Activated gamma-delta T cell treated with anti-CD3 and anti-CD28 coated beads, Interleukin-2, amount 50 U/mL, for 16 hours (primary cell): ENCODE measurements at places on chromosomes 3 and 15.

DNA sequence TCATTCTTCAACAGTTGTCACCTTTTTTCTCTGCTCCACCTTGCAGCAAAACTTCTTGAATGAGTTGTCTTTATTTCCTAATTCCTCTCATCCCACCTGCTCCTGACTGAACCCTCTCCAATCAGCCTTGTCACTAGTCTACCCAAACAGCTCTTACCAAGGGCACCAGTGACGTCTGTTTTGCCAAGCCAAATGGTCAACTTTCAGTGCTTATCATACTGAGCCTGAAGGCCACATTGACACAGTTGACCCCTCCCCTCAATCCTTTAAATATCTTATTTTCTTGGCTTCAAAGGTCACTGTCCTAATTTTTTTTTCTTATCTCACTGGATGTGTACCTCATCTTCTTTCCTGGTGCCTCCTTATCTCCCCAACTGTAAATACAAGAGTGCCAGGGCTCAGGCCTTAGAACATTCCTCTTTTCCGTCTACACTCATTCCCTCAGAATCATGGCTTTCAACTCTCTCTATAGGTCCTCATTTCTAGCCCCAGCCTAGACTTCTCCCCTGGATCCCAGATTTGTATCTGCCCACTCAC is 43.2 kb downstream of the CMTM8 start:
- DNase-seq: no peak

DNA sequence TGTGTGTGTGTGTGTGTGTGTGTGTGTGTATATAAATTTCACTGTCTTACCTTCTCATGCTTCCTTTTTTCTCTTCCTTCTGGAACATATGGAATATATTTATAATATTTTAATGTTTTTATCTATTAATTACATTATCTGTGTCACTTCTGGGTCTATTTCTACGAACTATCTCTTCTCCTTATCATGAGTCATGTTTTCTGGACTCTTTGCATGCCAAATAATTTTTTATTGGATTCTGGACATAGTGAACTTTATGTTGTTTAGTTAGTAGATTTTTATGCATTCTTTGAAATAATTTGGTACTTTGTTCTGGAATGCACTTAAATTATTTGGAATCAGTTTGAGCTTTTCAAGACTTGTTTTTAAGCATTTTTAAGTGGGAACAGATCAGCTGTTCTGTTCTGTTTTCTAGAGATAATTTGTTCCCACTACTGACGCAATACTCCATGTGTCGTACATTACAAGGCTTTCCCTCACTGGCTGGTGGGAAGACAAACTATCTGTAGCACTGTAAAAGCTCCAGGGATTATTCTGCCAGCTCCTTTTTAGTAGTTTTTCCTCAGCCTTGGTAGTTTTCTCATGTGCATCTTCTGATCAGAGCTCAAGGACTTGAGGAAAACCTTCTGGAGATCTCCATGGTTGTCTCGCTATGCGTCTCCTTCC is 302.0 kb downstream of the CLSTN2 start:
- DNase-seq: no peak

- no peak for DNase-seq
Measured at GRCh38 chr3:158845765-158846350, 44.0 kb downstream of the MFSD1 start.

DNA sequence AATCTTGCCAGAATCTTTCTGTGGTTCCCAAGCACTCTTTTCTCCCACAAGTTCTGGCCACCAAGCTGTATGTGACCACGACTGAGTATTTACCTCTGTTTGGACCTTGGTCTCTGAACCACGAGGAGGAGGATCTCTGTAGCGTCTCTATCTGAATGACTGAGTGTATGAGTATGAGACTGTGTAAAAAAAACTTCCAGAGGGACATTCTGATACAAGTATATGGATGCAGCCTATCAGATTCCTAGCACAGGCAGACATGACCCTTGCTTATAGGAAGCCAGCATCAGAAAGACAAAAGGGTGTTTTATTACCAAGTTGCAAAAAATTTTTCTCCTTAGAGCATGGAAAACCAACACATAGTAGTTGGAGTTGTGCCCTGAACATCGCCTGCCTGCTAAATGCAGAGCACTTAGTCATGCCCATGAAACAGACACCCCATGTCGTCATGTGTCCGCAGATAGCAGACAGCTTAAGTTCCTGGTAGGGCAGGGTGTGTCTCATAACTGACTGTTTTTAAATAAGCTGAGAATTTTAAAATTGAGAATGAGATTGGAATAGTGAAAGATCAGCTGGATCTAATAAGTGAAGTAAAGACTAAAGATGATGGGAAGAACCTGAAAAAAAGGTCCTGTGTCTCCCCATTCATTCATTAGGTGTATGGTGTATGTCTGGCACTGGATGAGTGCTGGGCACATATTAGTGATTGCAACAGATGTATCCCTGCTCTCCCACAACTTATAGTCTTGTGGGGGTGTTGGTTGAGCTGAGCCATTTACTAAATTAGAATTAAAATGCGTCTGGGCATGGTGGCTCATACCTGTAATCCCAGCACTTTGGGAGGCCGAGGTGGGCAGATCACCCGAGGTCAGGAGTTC is 30.9 kb downstream of the DAG1 start:
- no peak for DNase-seq

DNA sequence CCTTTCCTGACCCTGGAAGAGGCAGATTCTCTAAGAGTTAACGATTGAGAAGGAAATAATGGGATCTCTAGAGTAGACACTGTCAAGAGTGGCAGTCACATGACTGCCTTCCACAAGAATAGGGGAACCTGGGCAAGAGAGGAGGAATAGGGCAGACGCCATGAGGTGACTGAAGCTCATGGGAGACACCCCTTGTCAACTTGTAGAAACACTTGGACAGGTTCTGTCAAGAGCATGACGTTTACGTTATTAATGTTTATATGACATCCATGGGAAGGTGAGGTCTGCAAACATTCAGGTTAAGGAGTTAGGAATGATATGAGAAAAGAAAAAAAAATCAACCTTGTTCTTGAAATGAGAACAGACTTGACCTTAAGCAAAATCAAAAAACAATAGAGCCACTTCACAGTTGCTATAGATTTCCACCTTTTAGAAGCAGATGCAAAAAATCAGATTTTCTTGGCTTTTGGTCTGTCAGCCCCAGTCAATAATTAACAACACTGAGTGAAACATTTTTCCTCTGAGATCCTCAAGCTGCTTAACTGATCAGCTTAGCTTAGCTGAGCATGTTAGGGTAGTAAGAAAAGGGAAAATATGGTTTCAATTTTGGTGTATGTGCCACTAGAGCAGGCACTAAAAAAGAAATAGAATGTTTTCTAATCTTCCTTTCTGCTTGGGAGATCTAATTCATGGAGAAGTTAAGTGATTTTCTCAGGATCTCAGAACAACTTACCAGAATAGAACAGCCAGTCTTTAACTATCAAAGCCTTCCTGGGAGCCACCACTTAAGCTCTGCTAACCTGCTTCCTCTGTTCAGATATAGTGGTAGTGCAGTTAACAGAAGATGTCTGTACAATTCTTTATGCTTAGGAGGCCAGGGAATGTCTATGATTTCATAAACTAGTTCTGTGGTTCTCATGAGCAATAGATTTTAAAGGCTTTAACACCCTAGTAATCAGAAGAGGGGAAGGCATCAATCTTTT is 116.9 kb downstream of the B3GALNT1 start:
- DNase-seq: no peak

GRCh38 chr3:30206051-30206450 is 400.4 kb upstream of the TGFBR2 start:
- DNase-seq: no peak

- DNase-seq: no peak
Measured at GRCh38 chr3:66469220-66469640, 31.6 kb downstream of the LRIG1 start.

- no peak for DNase-seq
Measured at GRCh38 chr3:96449346-96449745, 365.0 kb upstream of the EPHA6 start.

- DNase-seq: no peak
Measured at GRCh38 chr15:32908872-32909271, 191.1 kb downstream of the GREM1 start.

GRCh38 chr15:38854506-38854905 is 289.9 kb upstream of the RASGRP1 start:
- no peak for DNase-seq

GRCh38 chr3:6806991-6807390 is 53.9 kb upstream of the GRM7 start:
- DNase-seq: no peak

- no peak for DNase-seq
Measured at GRCh38 chr3:146598535-146598934, 6.6 kb downstream of the PLSCR5 start.

GRCh38 chr3:79258479-79258878 is 509.3 kb downstream of the ROBO1 start:
- no peak for DNase-seq

DNA sequence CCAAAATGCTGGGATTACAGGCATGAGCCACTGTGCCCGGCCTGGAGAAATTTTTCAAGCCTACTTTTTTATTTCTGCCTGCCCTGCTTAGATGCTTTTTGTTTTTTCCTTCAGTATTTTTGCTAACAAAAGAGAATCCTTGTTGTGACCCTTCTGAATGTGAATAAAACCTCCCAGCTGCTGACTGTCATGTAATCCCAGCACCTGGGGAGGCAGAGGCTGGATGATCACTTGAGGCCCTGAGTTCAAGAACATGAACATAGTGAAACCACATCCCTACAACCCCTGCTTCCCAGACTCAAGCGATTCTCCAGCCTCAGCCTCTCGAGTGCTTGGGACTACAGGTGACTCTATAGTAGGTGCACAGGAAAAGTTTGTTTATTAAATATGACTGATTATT is 84.9 kb downstream of the SOX2 start:
- no peak for DNase-seq

DNA sequence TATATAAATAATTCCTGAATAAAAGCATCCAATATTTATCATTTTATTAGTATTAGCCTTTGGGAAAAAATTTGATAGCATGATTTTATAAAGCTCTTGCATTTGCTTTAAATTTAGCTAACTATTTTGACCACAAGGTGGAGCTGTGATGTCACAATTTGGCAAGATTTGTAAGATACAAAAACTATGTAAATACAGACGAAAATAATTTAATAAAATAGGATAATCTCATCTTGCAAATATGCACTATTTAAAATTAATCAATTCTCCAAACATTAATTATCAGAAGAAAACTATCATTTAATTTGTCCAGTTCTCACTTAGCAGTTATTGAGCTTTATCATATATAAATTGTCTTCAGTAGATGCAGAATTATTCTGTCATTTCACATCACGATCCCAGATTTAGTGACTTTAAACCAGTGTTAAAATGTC is 95.4 kb downstream of the PLOD2 start:
- DNase-seq: no peak

DNA sequence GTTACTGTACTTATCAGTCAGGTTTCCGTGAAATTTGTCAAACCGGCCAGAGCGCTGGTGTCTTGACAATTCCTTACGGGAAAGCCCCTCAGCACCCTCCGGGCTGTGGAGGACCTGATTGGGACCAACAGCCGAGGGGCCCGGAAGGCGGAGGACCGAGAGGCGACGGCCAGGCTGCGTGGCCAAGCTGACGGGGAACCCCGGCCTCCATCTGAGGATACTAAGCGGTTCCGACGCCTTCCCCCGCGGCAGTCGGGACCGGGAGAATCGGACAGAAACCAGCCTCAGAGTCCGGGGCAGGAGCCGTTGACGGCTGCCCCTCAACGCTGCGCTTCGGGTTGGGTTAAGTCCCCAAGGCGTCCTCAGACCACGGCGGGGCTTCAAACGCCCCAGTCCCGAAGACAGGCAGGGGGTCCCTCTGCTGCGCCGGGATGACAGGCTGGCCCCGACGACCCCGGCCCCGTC is 499 bp downstream of the ALDH1A2 start:
- DNase-seq: no peak
